ENCODE measurements at places on chromosomes 3 and 15. TPM values are rescaled to one million over a fixed set of nuclear protein-coding genes. Genes with fewer than 3 reads are reported as not detected.

The PPARG gene
- 13.3 TPM for total RNA-seq

- DNase-seq = no peak
These were observed 277.9 kb upstream of the LMCD1 start for GRCh38 chr3:8223766-8224165.

DNA sequence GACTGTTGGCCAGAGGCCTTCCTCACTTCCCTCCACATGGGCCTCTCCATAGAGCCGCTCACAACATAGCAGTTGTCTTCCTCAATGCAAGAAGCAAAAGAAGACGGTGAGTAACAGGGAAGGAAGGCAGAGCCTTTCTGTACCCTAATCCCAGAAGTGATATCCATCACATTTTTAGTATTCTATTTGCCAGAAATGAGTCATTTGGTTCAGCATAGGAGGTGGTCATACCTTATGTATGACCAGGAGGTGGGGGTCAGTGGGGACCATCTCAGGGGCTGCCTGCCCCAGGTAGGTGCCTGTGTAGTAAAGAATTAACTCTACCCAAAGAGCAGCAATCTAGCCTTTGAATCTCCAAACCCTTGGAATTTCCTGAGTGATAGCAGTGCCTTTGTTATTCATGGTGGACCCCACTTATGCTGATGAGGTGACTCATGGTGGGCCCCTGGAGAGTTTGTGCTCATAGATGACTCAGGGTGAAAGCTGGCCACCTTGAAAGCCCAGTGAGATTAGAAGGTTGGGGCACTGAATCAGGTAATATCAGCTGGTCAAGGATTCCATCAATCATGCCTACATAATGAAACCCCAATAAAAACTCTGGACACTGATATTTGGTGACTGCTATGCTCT lies 323.9 kb upstream of the IGF1R start:
- DNase-seq = no peak

DNA sequence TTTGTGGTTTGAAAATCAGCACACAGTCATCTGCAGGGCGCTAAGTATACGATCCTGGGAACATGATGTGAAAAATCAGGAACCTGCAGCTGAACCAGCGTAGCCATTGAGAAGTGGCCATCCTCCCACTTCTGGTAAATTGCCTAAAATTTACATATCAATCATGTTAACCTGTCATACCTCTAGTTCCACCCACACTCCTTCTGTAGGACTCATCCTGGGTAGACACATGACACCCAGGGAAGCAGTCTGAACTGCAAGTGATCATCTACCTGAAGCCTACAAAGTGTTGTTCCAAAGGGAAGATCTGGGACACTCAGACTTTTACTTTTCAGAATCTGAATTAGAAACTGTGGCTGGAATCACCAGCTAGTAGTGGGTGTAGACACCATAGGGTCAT lies 5.5 kb upstream of the PSMD6 start:
- DNase-seq = no peak
